ENCODE measurements at places on chromosomes 1 and 21. TPM values are rescaled to one million over a fixed set of nuclear protein-coding genes. Genes with fewer than 3 reads are reported as not detected.

- DNase-seq: no peak
Measured at GRCh38 chr1:31665234-31665878, 20.7 kb upstream of the PEF1 start.

- no peak for DNase-seq
Measured at GRCh38 chr1:229380536-229381160, 37.8 kb upstream of the CCSAP start.

GRCh38 chr1:204336421-204337035, 23.2 kb downstream of the PLEKHA6 start:
- DNase-seq: no peak

C8B gene
- not detected for total RNA-seq

GRCh38 chr1:31224068-31224467, 15.6 kb downstream of the NKAIN1 start:
- no peak for DNase-seq

Measured in mesothelial cell of epicardium (in vitro differentiated cells).